Head of caudate nucleus (tissue), 42 donors: ENCODE measurements at places on chromosomes 12 and 14.

DNA sequence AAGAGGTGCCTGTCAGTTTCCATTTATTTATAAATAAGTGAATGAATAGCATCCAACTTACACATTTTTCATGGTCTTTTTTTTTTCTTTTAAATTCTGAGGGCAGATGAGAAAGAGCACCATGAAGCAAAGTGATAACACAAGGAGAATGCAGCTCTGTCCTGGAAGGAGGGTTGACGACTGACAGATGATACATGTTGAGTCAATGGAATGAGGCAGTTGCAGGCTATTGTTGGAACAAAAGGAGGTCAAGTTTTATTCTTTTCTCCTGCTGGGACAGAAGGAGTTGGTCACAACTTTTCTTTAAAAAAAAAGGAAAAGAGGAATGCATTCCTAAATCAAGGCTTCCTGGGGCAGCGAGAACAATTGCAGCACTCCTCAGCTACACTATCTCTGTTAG is 119.9 kb upstream of the PLEKHG7 start:
- no peak for DNase-seq

GRCh38 chr14:41636492-41637392 is 30.1 kb downstream of the LRFN5 start:
- DNase-seq, result no peak

DNA sequence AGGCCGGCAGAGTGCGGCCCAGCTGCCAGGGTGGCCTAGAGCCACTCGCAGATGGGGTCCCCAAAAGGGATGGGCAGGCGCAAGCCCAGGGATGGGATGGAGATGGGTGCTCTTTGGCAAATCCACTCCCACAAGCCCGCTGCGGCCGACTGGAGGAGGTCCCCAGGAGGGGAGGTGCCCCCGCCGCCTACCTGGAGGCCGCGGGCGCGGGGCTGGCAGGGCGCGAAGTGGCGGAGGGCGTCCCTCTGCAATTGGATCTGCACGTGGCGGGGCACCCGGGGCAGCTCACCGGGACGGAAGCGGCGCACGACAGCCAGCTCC is 730 bp downstream of the PPP1R3E start:
- DNase-seq, result no peak

DNA sequence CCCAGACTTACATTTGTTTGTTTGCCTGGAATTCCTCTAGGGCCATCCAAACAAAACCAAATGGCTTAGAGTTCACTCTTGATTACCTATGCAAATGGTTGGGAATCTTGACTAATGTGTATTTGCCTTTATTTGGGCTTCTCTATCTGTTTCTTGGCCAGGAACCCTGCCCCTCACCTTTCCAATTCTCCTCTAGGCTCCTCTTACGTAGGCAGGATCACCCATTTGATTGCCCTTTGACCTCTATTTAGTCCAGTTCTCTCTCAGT is 123.0 kb upstream of the DYRK2 start:
- DNase-seq, result no peak

- no peak for DNase-seq
Observed at GRCh38 chr14:76546426-76547221, 170.7 kb downstream of the ESRRB start.

GRCh38 chr12:50083301-50083700 is 1.8 kb upstream of the SMARCD1 start:
- DNase-seq, result no peak
